ENCODE measurements at places on chromosomes 7 and 10. TPM values are rescaled to one million over a fixed set of nuclear protein-coding genes. Genes with fewer than 3 reads are reported as not detected.

The WEE2 gene
- 0.12 TPM for total RNA-seq

The EEF1AKMT2 gene
- 21.2 TPM for total RNA-seq

The ZC3HAV1L gene
- total RNA-seq: 17.5 TPM

The TMEM229A gene
- total RNA-seq: not detected

The CCM2 gene
- total RNA-seq: 49.1 TPM

The EVX1 gene
- not detected for total RNA-seq

The SFRP4 gene
- 98.6 TPM for total RNA-seq

The CCSER2 gene
- 95.0 TPM for total RNA-seq

The FXYD4 gene
- not detected for total RNA-seq

The STEAP1B gene
- total RNA-seq: 5.1 TPM

The LIPM gene
- total RNA-seq: not detected

The WDR91 gene
- 41.4 TPM for total RNA-seq

The AKR1B1 gene
- total RNA-seq: 60.3 TPM
